ENCODE measurements at places on chromosomes 16 and 17. TPM values are rescaled to one million over a fixed set of nuclear protein-coding genes. Genes with fewer than 3 reads are reported as not detected.

DNA sequence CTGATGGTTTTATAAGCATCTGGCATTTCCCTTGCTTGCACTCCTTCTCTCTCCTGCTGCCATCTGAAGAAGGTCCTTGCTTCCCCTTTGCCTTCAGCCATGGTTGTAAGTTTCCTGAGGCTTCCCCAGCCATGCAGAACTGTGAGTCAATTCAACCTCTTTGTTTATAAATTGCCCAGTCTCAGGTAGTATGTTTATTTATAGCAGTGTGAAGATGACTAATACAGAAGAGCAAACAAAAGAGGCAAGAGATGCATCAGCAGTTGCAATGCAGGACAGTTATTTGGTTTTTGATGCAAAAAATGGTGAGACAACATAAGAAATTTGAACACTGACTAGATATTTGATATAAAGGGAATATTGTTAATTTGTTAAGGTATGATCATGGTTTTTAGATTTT is 16.8 kb downstream of the TMEM100 start:
- H3K36me3 ChIP-seq = no peaks in the 10 kb centered on the region
- H3K4me3 ChIP-seq = no peak overlapping the region
- no peaks in the 10 kb centered on the region for H3K27me3 ChIP-seq

GRCh38 chr16:4414187-4414917 is 2.0 kb downstream of the CORO7 start:
- H3K27ac ChIP-seq = no peak overlapping the region
- DNase-seq = no peak
- H3K4me3 ChIP-seq = no peak overlapping the region
- no peaks in the 10 kb centered on the region for H3K27me3 ChIP-seq
- no peaks in the 10 kb centered on the region for H3K4me1 ChIP-seq

GRCh38 chr17:65876985-65877384 is 314.9 kb downstream of the CEP112 start:
- no peak overlapping the region for H3K27ac ChIP-seq
- no peaks in the 10 kb centered on the region for H3K4me1 ChIP-seq
- H3K36me3 ChIP-seq = no peaks in the 10 kb centered on the region
- no peak for DNase-seq

GRCh38 chr17:20133517-20133916 is 124.4 kb downstream of the SPECC1 start:
- H3K36me3 ChIP-seq = no peaks in the 10 kb centered on the region
- no peak overlapping the region for H3K4me3 ChIP-seq
- DNase-seq = no peak
- no peaks in the 10 kb centered on the region for H3K27me3 ChIP-seq
- H3K27ac ChIP-seq = no peak overlapping the region

GRCh38 chr17:1109606-1110540 is 69.9 kb downstream of the ABR start:
- no peaks in the 10 kb centered on the region for H3K27me3 ChIP-seq
- DNase-seq = no peak
- peak overlapping the region; percentile 92 for H3K27ac ChIP-seq
- H3K4me1 ChIP-seq = peaks cover 15% of the 10 kb centered on the region
- peak overlapping the region; percentile 60 for H3K4me3 ChIP-seq
- H3K36me3 ChIP-seq = no peaks in the 10 kb centered on the region

GRCh38 chr17:39175695-39176093 is 9.7 kb upstream of the ARL5C start:
- no peak overlapping the region for H3K27ac ChIP-seq
- H3K4me3 ChIP-seq = no peak overlapping the region
- no peaks in the 10 kb centered on the region for H3K27me3 ChIP-seq
- no peaks in the 10 kb centered on the region for H3K4me1 ChIP-seq

NECAB2 gene
- 1.5 TPM for total RNA-seq

KRTAP9-4 gene
- not detected for total RNA-seq

CMTM2 gene
- total RNA-seq = not detected
